ENCODE measurements at places on chromosomes 6 and 20. TPM values are rescaled to one million over a fixed set of nuclear protein-coding genes. Genes with fewer than 3 reads are reported as not detected.

DNA sequence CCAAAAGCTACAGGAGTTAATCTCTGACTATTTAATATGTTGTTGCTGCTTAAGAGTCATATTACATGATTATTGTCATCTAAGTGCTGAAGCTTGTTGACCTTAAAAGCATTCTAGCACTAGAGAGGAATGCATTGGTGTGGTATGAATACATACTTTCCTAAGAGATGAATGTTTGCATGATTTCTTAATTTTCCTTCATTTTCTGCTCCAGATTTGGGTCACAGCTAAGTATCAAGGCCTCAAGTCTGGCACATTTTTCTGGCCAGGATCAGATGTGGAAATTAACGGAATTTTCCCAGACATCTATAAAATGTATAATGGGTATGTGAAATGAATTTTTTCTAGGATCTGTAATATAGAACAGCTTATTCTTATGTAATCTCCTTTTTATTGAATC lies 53.6 kb downstream of the ENPP1 start:
- H3K4me3 ChIP-seq, result no peak overlapping the region
- H3K27ac ChIP-seq, result no peak overlapping the region
- no peaks in the 10 kb centered on the region for H3K27me3 ChIP-seq
- H3K4me1 ChIP-seq, result no peaks in the 10 kb centered on the region

The SLC22A3 gene
- not detected for total RNA-seq

The SLC25A27 gene
- total RNA-seq, result 0.29 TPM

DNA sequence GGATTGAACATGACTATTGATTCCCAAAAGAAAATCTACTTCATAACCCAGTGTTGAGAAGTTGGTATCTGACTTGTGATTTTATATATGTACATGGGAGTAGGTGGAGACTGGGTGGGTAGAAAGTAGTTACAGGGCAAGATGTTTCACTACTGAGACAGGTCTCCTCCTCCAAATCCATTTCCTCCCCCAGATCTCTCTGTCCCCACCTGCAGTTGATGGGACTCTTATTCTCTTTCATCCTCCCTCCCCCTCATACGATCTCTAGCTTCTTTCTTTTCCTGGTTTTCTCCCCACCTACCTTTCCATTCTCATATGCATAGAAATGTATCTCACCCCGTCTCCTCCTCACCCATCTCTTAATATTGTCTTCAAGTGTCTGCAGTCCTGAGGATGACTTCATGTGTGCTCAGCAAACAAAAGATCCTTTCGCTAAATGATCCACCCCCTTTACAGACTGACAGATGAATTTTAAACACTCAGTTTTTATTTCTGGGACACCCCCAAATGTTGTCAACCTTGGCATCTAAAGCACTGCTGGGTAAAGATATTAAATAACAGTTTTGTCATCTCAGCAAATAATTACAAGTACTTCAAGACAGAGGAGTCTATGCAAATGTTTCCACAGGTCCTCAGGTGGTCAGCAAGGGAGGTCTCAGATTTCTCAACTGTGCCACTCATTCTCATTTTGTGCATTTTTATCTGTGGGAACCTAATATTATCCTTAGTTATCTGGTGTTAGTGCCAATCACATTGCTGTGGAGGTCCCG lies 18.7 kb upstream of the HECA start:
- no peak overlapping the region for H3K27ac ChIP-seq
- H3K27me3 ChIP-seq, result no peaks in the 10 kb centered on the region
- DNase-seq, result no peak
- H3K4me1 ChIP-seq, result no peaks in the 10 kb centered on the region

The HEY2 gene
- not detected for total RNA-seq
